ENCODE measurements at places on chromosomes 6 and 20. TPM values are rescaled to one million over a fixed set of nuclear protein-coding genes. Genes with fewer than 3 reads are reported as not detected.

ERMARD gene
- total RNA-seq = 6.4 TPM

OTOR gene
- total RNA-seq = not detected

PPP1R16B gene
- 0.14 TPM for total RNA-seq

PREX1 gene
- total RNA-seq = 10.7 TPM

AIF1 gene
- total RNA-seq = not detected

PDSS2 gene
- 5.1 TPM for total RNA-seq

TRIM15 gene
- total RNA-seq = not detected

Data from A549 treated with GW870086 at 1 μM for 4 hours (cell line).